Hematopoietic multipotent progenitor cell treated with erythropoietin and hydrocortisone succinate and interleukin-3 and kit ligand, for 6 days (in vitro differentiated cells): ENCODE measurements at places on chromosomes 12 and 14.

GRCh38 chr12:67508830-67509229 is 139.7 kb upstream of the DYRK2 start:
- DNase-seq, result no peak

DNA sequence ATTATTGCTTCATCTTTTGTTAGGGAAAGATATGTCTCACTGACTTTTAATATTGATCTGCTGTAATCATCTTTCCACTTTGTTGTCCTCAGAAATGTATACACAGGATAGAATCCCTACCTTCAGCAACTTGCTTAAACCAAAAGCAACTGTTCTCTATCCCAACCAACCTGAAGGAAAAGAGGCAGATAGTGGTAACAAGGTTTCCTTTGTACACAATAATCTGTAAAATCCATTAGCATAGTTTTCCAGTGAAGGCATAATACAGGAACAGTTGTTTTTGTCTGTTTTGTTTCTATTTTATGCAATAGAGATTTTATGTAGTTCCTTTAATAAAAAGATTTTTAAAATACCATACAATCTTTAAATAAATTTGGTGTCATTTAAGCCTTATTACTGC is 170.5 kb downstream of the PIK3C2G start:
- no peak for DNase-seq

DNA sequence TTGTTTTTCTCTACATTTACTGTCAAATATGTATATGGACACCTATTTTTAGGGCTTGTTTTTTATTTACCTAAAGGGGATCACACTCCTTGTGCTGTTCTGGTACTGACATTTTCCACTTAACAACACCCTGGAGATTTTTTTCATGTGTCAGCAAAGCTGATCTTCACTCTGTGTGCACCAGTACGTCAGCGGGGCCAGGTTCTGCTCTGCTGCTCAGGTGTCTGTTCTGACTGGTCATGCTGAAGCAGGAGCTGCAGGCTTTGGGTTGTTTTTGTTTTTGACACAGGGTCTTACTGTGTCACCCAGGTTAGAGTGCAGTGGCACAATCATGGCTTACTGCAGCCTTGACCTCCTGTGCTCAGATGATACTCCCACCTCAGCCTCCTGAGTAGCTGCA is 81.9 kb upstream of the CCND2 start:
- DNase-seq, result no peak

GRCh38 chr12:104752016-104752415 is 206.1 kb downstream of the SLC41A2 start:
- no peak for DNase-seq

DNA sequence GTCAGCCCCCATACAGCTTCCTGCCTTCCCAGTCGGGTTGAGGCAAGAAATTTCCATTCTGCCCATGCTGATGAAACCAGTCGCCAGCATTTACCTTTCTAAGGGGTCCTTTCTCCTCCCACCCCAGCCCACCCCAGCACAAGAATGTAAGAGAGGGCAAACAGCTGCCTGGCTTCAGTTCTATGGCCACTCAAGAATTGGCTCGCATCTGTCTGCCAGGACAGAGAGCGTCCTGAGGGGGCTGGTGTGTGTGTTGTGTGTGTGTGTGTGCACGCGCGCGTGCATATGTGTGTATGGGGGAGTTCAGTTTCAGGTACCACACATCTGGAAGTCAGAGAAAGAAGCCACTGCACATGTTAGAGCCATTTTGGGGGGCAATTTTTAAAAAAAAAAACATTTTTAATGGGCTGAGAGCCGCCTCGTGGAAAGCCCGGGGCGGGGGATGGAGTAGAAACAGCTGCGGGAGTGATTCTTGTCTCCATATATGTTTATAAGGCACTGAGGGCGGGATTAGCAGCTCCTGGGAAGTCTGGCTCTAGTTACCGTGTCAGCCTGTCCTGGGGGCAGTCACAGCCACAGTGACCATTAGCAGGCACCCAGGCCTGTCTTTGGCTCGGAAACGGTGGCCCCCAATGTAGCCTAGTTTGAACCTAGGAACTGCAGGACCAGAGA is at the start of gene WNT5B:
WNT5B (plus strand) TSS at position 566 of the 672 bp plus-strand sequence. CDS start 2,124 bp downstream, outside the sequence.
- no peak for DNase-seq
